ENCODE measurements at places on chromosomes 7 and 10.

- no peak for DNase-seq
These were observed 43.8 kb upstream of the SEC61G start for GRCh38 chr7:54802841-54803240.

DNA sequence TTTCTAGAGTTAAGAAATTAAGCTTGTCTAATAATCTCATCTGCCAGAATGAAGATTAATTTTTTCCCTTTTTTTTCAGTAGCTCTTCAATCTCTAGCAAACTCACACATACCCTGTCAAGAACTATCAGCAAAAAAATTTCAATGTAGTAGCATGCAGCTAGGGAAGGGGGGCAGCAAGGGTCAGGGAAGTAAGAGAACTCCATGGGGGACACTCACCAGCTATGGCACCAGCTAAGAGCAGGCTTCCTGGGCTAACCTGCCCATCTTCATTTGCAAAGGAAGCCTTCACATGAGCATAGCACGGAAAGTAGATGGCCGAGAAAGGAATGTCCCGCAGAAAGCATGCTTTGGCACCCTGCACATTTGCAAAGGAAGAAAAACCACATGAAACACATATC, 190.4 kb downstream of the SLC25A13 start:
- DNase-seq: no peak

DNA sequence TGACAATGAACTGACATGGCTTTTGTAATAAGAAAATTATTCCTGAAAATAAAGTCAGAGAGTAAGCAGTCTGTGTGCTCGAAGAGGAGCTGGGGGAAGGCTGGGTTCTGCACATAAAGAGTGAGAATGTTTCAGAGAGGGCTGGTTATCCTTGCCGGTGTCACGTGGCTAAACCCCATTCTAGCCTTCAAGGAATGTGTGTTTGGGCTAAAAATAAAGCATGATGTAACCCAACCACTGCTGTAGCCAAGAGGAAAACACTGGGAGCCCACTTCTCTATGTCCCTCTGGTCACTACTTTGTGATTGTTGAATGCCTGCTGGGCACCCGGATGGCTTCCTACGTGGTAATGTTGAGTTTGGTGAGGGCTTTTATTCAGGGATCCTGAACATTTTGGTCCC, 23.5 kb downstream of the WDFY4 start:
- no peak for DNase-seq

DNA sequence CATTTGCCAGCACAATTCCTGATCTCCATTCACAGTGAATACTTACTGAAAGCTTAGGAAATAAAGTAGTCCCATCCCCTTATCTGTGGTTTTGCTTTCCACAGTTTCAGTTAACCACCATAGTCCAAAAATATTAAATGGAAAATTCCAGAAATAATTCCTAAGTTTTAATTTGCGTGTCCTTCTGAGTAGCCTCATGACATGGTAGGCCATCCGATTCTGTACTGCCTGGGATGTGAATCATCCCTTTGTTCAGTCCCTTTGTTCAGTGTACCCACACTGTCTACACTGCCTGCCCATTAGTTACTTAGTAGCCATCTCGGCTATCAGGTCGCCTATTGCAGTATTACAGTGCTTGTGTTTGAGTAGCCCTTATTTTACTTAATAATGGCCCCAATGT, 14.2 kb downstream of the RAB11FIP2 start:
- DNase-seq: no peak

- DNase-seq: no peak
These were observed 70.7 kb downstream of the BEND7 start for GRCh38 chr10:13457958-13458686.

DNA sequence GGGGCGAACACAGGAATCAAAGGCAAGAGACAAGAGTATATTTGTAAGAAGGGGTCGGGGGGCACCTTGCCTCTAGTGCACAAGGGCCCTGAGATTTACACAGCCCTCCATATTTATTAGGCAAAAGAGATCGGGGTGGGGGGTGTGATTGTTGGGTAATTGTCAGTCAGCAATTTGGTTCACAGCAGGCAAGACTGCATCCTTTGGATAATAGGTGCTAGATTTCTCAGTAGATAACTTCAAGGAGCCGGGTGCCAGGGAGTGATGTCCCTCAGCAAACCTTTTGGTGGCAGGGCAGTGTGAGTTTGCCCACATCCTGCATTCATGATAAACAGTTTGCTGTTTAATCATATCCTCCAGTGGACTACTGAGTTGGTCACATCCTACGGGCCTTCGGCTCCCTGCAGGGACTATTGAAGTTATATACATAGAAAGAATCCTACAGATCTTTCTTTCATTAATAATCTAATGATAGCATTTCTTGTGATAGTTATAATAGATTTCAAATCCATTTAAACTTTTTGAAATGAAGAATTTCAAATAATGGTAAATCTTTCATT, 178.5 kb downstream of the GNAI1 start:
- DNase-seq: no peak

All from C1 segment of cervical spinal cord (tissue), 14 donors.